SK-N-DZ (cell line): ENCODE measurements at places on chromosomes 13 and 19.

- no peak for DNase-seq
Observed at GRCh38 chr13:21683034-21683733, 12.3 kb downstream of the FGF9 start.

- DNase-seq = no peak
Observed at GRCh38 chr13:69660155-69660554, 447.5 kb upstream of the ATXN8OS start.

DNA sequence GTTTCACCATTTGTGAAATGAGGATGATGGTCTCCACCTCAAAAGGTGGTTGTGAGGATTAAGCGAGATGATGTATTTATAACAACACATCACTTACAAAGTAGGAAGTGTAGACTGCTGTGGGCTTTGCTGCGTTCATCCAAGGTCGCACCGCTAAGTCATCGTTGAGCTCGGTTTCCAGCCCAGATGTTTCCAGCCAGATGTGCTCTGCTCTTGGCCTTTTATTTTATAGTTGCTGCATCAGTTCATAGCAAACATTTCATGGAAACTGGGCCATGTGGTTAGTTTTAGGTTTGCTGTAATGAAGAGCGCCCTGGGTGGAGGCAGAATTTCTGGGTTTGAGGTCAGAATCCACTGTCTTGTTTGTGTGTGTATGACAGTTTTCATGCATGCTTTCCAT is 76.5 kb upstream of the RNF113B start:
- no peak for DNase-seq

- no peak for DNase-seq
Observed at GRCh38 chr19:47714339-47714738, 1.1 kb downstream of the EHD2 start.

- DNase-seq = no peak
Observed at GRCh38 chr19:42378225-42379215, 11.6 kb downstream of the CNFN start.

GRCh38 chr13:94776956-94777355 is 64.6 kb upstream of the SOX21 start:
- DNase-seq = no peak

DNA sequence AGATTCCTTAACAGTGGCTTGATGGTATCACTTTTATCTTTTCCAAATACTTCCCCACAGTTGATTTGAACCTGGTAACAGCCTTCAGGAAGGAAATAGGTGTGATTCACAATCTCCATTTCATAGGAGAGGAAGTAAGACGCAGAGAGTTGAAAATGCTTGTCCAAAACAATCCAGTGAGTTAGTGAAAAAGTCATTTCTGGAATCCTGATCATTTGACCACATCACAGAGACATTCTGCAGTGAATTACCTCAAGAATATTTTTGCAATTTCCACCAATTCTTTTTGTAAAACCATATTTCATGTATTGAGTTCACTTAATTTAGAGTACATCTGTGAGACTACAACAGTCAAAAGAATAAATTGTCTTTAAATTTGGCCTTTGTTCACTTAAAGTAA is 292.8 kb downstream of the DCLK1 start:
- no peak for DNase-seq

- no peak for DNase-seq
Observed at GRCh38 chr19:16334411-16334810, 9.8 kb downstream of the KLF2 start.

DNA sequence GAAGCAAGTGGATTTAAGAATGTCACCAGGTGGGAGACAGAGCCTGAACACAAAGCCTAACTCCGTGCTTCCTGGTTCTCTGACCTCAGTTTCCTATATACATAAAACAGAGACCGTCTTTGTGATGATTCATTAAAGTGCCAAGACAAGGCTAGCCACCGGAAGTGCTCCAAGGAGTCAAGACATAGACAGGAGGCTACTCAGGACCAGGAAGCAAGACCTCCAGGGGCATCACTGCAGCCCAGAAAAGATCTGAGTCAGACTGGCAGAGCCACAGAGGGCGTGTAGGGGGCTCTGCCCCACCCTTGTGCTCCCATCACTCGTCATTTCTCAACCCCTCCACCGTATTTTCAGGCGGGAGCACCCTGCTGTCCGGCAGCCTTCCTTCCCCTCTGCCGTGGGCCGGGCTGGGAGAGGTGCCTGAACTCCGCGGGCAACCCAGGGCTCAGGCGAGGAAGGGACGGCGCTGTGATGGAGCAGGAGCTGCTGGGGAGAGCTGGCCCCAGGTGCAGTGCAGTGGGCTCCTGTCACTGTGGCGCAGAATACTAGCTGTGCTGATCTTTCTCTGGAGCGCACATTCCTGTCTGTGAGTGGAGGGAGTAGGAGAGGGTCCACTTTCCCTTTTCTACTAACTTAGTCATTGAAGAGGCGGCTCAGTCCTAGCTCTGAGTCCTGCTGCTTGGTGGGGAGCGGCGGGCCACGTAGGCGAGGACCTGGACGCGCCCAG is 134.7 kb upstream of the GPR12 start:
- DNase-seq = no peak

GRCh38 chr19:17680230-17680722 is 7.9 kb downstream of the UNC13A start:
- no peak for DNase-seq

DNA sequence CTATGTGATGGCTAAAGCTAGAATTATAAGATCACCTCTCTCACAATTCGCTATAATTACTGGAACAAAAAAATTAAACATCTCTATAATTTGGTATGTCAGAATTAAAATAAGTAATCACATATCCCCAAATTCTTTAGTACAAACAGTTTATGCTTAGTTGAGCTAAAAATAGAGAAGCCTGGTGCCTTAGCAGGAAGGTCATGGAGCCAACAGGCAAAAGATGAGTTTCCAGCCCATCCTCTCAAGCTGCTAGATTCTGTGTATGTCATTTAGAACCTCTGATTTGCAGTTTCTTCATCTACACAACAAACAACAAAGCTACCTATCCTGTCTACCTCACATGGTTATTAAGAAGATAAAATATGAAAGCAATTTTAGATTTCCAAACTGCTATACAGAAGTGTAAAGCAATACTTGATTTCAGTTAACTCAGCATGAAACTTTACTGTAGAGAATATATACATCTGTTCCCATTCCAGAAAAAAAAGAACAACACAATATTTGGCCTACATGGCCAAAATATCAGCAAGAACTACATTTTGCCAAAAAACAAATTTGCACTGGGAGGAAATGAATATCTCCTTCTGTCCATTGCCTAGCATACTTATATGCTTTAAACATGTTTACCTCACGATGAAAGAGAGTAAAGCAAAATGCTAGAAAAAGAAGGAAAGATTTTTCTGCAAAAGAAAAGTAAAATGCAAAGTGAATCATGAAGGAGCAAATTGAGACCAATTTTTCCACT is 294.0 kb upstream of the MIR17HG start:
- DNase-seq = no peak

DNA sequence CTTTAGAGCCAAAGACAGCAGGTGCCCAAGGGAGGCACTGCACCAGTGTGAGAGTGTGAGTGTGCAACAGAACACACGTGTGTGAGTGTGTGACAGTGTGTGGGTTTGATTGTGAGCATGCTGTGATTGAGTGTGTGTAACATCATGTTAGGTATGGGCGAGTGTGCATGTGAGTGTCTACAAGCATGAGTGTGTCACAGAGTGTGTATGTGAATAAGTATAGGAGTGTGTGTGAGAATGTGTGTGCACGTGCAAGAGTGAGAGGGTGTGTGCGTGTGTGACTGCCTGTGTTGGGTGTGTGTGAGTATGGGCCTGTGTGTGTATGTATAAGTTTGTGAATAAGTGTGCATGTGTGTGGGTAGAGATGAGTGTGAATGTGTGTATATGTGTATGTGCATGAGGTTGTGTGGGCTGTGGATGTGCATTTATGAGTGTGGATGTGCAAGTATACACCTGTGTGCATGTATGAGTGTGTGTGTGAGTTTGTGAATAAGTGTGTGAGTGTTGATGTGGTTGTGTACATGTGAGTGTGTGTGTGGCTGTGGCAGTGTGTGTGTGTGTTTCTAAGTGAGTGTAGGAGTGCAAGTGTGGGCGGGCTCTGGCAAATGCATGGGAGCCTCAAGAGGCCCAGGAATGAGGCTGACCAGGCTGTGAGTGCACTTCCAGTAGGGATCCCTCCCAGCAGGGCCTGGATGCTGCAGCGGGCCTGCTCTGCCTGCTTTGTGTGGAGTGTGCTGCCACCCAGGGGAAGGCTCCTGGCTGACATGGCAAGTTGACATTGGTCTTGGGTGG is 198.4 kb downstream of the COL4A1 start:
- DNase-seq = peak; percentile 79

- DNase-seq = peak; percentile 27
Observed at GRCh38 chr19:56720281-56720680, 48.7 kb upstream of the ZNF835 start.

GRCh38 chr19:7258840-7259395 is 35.3 kb downstream of the INSR start:
- no peak for DNase-seq

DNA sequence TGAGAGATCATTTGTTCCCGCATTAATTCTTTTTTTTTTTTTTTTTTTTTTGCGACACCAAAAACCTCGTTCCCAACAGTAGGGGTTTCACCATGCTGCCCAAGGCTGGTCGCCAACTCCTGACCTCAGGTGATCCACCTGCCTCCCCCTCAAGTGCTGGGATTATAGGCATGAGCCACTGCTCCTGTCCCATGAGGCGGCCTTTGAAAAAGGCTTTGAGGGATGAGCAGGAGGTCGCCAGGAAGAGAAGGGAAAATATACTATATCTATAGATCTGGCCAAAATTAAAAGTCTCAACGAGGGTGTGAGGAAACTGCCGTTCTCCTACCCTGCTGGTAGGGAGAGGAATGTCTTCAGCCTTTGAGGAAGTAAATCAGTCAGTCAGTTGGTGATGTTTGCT is 26.2 kb downstream of the ZNF473 start:
- no peak for DNase-seq

DNA sequence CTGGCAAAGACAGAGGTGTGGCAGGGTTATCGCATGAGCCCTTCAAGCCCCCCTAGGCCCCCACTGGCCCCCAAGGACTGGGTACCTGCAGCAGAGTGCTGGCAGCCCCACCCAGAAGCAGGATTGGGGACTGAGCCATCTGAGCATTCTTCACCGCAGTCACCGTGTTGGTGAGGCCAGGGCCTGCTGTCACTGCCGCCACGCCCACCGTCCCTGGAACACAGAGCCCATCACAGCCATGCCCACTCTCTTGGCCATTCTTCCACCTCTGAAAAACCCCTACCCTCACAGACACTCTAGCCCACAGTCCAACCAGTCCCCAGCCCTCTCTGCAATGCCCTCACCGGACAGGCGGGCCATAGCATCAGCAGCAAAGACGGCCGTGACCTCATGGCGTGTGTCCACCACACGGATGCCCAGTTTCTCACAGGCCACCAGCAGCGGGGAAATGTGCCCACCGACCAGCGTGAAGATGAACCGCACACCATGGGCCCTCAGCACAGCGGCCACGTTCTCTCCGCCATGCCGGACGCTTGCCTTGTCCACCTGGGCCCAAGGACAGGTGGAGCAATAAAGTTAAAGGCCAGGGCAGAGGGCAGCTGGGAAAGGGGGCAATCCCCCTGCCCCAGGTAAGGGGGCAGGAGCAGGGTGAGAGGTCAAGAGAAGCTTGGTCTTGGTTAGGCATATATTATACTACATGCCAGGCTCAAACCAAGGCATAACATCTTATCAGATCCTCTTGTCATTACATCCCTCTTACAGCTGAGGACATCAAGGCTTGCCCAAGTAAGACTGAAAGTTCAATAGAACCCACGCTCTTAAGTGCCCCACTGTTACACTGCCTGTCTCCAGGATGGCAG is 16.1 kb downstream of the SYDE1 start:
- DNase-seq = no peak

- DNase-seq = no peak
Observed at GRCh38 chr13:50078231-50078894, 63.1 kb downstream of the KCNRG start.

GRCh38 chr13:67632590-67632989 is 402.5 kb upstream of the PCDH9 start:
- DNase-seq = no peak

DNA sequence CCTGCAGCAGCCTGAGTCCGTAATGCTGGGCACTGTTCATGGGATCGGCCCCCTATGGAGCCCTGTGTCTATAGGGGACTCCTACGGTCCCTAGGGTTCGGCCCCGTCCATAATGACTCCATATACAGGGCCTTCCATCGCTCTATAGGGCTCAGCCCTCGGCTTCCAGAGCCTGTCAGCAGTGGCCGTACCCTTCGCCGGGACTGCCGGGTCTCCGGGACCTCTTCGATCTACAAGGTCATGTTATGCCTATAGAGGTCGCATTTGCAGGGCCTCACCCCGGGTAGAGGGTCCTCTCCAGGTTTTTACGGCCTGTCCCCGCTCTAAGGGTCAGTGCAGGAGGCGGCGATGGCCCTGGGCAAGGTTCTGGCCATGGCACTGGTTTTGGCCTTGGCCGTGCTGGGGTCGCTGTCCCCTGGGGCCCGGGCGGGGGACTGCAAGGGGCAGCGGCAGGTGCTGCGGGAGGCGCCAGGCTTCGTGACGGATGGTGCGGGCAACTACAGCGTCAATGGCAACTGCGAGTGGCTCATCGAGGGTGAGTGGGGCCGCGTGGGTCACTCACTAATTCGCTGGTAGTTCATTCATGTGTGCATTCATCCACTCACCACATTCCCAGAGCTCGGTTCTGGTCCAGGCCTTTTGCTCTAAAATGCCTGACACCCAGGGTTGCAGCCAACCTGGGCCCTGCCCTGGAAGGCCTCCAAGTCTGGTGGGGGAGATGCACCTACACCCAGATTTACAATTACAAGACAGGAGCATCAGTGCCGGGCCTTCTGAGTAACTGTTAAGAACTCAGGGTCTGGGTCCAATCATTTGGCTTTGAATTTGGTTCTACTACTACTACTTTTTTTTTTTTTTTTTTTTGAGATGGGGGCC is 699 bp downstream of the MEGF8 start:
- DNase-seq = peak; percentile 30

DNA sequence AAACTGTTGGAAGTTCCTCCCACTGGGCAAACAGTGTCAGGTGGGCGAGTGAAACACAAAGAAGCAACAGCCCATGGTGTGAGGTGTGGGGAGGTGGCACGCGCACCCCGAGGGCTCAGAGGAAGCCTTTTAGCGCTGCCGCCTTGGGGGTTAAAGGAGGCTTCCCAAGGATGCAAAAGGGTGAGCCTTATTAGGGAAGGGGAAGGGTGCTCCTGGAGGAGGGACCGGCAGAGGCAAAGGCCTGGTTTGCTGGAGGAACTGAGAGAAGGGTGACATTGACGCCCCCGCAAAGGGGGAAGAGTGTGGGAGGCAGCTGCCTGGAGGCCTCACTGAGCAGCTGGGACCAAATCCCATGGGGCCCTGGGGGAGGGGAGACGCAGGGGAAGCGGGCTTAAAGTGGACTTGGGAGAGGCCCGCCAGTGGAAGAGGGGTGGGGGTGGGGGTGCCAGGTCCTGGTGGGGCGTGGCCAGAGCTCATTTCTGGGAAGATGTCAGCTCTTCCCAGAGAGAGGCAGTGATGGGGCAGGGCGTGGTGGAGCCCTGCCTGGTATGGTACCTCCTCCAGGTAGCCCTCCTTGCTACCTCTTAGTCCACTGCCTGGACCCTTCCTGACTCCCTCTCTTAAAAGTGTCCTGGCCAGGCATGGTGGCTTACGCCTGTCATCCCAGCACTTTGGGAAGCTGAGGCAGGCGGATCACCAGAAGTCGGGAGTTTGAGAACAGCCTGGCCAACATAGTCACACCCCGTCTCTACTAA is 12.0 kb upstream of the FCHO1 start:
- DNase-seq = peak; percentile 73

GRCh38 chr19:39408392-39409207 is 2.0 kb downstream of the ZFP36 start:
- DNase-seq = no peak

- DNase-seq = no peak
Observed at GRCh38 chr19:16068696-16069259, 7.5 kb upstream of the TPM4 start.

GRCh38 chr13:29572575-29572974 is 22.9 kb downstream of the SLC7A1 start:
- DNase-seq = no peak

- DNase-seq = no peak
Observed at GRCh38 chr19:9040131-9040530, 29.9 kb upstream of the MUC16 start.
